ENCODE measurements at places on chromosomes 7 and 10. TPM values are rescaled to one million over a fixed set of nuclear protein-coding genes. Genes with fewer than 3 reads are reported as not detected.

- no peak for DNase-seq
Observed at GRCh38 chr10:5343979-5344378, 20.8 kb upstream of the UCN3 start.

- DNase-seq, result no peak
Observed at GRCh38 chr10:91215384-91215783, 5.1 kb upstream of the PCGF5 start.

DNA sequence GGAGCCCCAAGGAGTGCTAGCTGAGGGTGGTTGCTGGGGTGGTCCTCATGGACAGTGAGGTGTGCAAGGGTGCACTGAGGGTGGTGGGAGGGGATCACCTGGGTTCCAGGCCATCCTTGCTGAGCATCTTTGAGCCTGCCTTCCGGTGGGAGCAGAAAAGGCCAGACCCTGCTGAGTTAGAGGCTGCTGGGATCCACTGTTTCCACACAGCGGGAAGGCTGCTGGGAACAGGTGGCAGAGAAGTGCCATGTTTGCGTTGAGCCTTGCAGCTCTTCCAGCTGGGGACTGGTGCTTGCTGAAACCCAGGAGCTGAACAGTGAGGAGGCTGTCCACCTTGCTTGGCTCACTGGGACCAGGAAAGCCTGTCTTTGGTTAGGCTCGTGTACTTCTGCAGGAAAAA is 34.9 kb downstream of the PRF1 start:
- DNase-seq, result no peak

GRCh38 chr10:6009961-6010360 is 32.6 kb upstream of the IL15RA start:
- DNase-seq, result no peak

DNA sequence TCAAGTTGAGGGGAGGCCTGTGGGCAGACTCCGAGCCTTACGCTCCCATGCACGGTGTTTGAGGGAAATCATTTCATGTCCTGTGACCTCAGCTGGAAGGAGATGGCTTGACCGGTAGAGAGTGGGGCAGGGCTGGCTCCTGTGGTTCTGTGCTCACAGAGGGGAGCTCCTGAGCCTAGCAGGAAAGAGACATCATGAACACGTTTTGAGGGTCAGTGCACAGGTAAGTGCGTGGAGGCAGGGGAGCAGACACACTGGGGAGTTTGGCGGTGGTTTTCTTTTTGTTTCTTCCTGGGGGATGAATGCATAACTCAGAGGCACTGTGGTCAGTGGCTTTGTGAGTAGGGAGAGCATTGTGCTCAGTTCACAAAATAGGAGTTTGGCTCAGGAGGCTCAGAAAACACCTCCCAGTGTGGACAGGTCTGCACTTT is 22.5 kb downstream of the ADCY1 start:
- DNase-seq, result no peak

- DNase-seq, result no peak
Observed at GRCh38 chr10:86017841-86018734, 348.5 kb downstream of the GRID1 start.

DNA sequence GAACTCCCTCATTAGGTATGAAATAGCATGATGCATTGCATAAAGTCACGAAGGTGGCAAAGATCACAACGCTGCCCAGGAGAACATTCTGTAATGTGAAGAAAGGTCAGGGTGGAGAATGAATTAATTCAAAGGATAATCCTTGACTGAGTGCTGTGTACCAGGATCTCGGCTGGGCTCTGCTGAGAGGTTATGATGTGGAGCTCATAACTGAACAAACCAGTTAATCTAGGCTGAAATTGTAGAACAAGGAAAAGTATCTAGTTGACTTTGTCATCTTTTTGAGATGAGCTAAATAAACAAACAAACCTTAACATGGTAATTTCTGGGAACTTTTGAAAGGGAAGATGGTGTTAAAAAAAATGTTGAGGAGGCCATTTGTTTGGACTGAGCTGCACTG is 6.1 kb downstream of the MSMB start:
- no peak for DNase-seq

- DNase-seq, result no peak
Observed at GRCh38 chr10:83706120-83706519, 433.2 kb upstream of the GHITM start.

- DNase-seq, result no peak
Observed at GRCh38 chr10:70682920-70683600, 10.8 kb downstream of the ADAMTS14 start.

DNA sequence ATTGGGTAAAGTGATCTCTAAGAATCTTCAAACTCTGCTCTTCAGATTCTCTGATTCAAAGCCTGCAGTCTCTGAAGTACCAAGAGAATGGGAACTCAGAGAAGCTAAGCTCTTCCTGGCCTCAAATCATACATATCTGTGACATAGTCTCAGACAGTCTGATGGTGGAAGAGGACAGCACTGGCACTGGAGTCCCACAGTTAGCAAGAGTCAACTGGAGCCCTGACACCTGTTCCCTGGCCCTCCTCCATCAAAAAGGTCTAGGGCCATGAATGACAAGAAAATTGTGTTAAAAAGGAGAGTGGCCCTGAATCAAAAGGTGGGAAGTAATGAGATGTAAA is 37.7 kb downstream of the PRSS2 start:
- DNase-seq, result no peak

DNA sequence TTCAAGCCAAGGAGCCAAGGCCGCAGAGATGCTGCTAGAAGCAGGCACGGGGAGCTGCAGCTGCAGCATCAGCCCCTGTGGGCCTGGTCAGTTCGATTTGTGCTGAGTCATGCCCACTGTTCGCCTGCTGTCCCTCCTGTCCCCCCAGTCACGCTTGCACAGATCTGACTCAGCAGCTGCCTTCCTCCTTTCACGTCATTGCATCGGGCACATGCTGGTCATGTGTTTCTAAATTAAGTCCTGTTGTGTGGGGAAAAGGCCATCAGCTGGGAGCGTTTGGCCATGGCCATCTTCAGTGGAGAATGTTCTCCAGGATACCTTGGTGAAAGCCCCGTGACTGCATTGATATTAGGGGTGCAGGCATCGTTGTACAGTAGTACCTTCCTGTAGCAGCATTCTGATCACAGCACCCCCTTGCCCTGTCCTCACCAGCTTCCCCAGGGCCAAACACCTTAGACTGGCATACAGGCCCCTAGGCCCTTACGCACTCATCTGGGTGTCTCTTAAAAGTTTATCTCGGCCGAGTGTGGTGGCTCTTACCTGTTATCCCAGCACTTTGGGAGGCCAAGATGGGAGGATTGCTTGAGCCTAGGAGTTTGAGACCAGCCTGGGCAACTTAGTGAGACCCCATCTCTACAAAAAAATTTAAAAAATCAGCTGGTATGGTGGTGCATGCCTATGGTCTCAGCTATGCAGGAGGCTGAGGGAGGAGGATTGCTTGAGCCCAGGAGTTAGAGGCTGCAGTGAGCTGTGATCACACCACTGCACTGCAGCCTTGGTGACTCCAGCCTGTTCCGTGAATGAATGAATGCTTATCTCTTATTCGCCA is 23.2 kb downstream of the POR start:
- DNase-seq, result no peak

DNA sequence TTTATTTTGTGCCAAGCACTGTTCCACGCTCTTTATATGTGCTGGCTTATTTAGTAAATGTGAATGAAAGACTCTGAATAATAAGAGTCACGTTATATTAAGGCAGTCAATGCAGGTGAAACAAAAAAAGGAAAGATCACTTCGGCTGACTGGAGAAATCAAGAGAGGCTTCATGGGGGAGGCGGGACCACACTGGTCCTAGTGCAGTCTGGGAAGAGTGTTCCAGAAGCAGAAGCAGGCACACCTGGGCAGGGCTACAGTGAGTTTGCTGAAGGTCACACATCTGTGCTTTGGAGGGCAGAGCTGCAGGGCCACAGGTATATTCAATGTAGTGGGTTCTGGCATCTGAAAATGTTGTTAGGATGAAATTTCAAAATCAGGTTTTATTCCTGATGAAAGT is 176.9 kb downstream of the PLXNA4 start:
- no peak for DNase-seq

DNA sequence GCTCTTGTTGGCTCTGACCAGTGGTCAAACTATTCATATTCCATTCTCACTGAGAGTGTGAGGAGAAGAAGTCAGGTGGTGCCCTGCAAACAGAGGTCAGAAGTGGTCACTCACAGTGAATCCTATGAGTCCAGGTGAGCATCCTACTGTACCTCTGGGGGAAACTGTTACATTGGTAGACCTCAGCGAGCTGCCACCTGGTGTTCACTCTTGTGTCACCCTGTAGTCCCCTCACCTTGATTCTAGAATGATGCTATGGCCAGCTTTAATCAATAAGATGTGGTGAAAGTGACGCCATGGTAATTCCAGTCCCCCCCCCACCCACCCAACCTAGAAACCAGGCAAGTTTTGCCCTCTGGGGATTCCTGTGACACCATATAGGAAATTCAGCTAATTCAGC is 1.2 kb upstream of the AMPH start:
- DNase-seq, result no peak

GRCh38 chr10:78830976-78831375 is 237.8 kb upstream of the ZMIZ1 start:
- no peak for DNase-seq

- DNase-seq, result no peak
Observed at GRCh38 chr7:148856578-148856881, 27.6 kb downstream of the EZH2 start.

- no peak for DNase-seq
Observed at GRCh38 chr7:128176696-128177095, 64.4 kb upstream of the LEP start.

GRCh38 chr7:73974101-73974947 is 53.6 kb upstream of the ELN start:
- DNase-seq, result no peak

Gene PKD2L1
- total RNA-seq, result not detected

Gene GPC2
- total RNA-seq, result 3.9 TPM

Gene PBLD
- 1.1 TPM for total RNA-seq

Gene PLCE1
- not detected for total RNA-seq

Gene ZNF394
- 40.8 TPM for total RNA-seq

Gene SNCG
- total RNA-seq, result 0.56 TPM

Gene SPOCK2
- total RNA-seq, result 139 TPM

All from activated T-helper 1 cell treated with anti-CD3 and anti-CD28 coated beads, Interleukin-12 subunit alpha, Interleukin-12 subunit beta, Interleukin-2, Interleukin-4 antibody, amounts not matched to agents 30 ng/mL and 10 ng/mL and 1 ng/mL, durations not matched to agents 14 hours and 24 hours and 36 hours (primary cell).